Psoas muscle (tissue), 8 donors: ENCODE measurements at places on chromosomes 3 and 15. TPM values are rescaled to one million over a fixed set of nuclear protein-coding genes. Genes with fewer than 3 reads are reported as not detected.

- peak; percentile 69 for DNase-seq
Measured at GRCh38 chr3:125051715-125052581, 3.8 kb downstream of the HEG1 start.

DNA sequence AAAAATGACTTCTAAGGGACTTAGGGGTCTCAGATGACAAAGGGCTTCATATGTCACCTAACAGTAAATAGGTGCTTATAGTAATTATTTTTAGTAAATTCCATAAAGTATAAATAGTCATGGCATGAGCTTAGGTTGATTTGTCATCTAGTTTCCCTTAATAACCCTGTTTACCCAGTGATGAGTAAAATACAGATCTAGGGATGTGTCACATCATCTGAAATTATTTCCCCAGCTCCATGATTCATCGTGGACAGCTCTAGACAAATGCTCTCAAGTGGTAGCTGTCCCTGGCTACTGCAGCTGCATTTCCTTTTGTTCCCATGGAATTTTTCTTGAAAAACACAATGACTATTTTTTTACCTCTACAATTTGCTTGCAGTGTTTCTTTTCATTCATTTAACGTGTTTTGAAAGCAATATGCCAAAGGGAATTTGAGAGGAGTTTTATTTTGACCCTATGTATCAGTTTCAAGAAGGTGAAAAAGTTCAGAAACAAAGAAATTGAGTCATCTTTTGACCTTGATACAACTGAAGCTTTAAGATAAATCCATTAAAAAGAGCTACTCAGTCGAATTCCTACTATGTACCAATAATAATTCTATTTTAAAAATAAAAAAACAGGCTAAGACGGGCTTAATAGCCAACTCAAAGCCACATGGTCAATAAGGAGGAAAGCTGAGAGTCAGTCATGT is 241.6 kb downstream of the KCNMB2 start:
- no peak for DNase-seq

DNA sequence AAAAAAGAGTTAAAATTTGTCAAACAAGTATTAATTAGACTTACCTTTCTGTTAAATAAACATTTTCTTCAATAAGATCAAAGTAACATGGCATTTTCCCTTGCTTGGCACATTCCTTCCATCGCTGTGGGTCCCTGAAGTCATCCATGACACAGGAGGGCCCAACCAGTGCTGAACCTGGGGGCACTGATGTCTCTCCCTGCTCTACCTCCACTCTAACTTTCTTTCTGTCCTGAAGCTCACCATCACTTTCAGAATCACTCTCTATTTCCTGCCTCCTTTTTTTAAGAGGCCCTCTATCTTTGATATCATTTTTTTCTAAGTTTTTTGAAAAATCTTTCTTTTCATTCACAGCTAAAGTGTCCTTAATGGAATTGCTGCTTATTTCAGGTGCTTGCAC is 43.8 kb downstream of the SETD2 start:
- no peak for DNase-seq

DNA sequence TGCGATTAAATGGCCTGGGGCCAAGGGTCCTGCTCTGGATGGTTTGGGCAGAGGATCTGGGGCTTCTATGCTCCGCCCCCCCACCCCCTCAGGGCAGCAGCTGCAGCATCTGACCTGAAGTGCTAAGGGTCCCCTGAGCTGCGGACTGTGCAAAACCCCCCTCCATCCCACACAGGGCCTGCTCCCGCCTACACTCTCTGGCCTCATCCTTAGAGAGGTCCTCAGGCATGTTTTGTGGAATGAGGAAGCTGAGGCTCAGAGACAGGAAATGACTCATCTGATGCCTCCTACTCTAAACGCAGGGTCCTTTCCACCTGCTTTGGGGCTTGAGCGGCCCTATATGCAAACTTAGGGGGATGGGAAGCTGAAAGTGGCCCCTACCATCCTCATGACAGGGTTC is 59.5 kb upstream of the CTSH start:
- DNase-seq: no peak

The ARID3B gene
- polyA plus RNA-seq: 4.7 TPM

- DNase-seq: peak; percentile 75
Measured at GRCh38 chr3:171460725-171461524, 720 bp upstream of the TNIK start.

- no peak for DNase-seq
Measured at GRCh38 chr15:36256404-36256807, 323.0 kb upstream of the CDIN1 start.

DNA sequence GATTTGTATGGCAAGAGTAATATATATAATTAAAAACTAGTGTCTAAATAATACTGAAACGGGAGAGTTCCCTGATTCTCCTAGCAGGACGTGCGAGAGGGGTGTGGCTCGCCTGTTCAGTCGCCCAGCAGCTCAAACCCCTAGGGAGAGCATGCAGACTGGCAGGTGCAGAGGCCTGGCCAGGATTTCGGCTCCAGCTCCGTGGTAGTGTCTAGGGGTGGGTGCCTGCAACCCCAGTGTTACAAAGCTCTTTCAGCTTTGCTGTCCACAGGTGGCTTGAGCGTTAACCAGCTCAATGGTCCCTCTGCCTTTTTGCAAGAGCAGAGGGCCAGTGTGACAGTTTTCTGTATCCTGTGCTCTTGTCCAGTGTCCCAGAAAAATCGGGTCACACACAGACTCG is 226.6 kb downstream of the ALCAM start:
- no peak for DNase-seq

DNA sequence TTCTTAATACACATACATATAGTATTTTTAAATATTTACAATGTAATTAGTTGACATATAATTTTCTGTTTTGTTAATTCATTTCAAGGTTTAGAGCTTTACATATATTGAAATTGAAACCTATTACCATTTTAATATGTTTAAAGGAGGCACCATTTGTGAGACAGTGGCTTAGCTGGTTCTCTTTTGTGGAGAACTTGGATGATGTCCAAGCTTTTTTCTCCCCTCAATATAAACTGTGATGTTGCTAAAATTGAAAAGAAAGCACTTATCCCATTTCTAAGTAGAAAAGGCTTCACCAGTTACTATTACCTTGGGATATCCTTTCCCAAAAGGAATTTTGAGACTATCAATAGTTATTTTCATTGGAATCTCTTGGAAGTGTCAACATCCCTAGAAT is 707.2 kb downstream of the NTRK3 start:
- DNase-seq: no peak

- no peak for DNase-seq
Measured at GRCh38 chr3:66497985-66498671, 2.7 kb downstream of the LRIG1 start.

The PARP15 gene
- polyA plus RNA-seq: 0.25 TPM

DNA sequence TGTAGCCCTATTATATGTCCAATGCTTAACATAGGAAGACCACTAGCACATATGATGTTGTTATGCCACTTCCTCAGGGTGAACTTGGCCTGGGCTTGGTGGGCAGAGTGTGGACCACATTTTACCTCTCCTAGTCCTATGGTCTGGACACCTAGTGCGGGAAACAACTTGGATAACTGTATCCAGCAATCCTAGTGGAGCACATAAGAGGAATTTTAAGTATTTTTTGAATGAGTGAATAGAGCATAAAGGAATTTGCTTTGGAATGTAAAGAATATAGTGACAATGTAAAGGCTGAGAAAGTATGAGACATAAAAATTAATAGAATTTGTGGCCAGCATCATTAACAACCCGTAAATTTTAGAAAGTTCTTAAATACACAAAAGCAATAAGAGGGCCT is 528.9 kb downstream of the IGSF11 start:
- no peak for DNase-seq

- no peak for DNase-seq
Measured at GRCh38 chr15:96058103-96058851, 272.2 kb upstream of the NR2F2 start.

DNA sequence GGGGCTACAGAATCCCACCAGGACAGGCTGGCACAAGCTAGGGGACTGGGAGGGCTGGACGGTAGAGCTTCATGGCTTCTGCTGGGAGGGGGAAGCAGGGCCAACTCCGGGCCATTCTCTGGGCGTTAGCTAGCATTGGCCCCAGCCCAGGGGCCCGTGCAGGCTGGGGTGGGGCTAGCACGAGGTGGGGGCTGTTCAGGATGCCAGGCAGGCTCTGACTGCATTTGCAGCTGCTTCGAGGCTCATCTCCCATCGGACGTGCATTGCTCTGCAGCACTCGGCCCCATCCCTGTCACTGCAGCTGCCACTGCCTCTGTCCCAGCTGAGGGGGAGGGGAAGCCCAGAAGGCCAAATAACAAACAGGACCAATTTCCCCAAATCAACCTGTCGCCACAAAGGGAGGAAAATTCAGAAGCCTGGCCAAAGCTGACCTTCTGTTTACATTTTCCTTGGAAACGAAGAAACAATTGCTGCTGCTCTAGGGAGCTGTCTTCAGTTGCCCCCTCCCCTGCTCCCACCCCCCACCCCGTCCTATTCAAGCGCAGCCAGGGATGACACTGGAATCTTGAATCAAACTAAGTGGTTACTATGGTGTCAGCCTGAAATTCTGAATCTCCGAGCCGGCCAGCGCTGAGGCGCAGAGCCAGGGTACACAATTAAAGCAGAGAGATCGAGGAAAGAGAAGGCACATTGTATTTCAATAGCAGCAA is 138.8 kb upstream of the PRR20G start:
- DNase-seq: no peak

DNA sequence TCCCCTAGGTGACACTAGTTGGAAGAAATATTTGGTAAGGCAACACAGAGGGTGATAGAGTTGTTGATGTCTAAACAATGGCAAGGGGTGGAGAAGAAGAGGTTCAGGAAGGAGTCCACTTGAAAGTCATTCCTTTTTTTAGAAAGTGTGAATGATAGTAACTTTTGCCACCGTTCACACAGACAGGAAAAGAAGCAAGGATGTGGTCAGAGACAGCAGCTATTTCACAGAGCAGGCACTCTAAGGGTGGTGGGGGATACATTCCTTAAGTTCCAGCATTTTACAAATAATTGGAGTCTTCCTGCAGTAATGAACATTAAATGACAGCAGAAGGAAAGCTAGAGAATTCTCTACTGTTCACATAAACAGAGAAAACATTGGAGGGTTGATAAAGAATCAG is 75.4 kb upstream of the ZNF385D start:
- no peak for DNase-seq

The HHATL gene
- polyA plus RNA-seq: 188 TPM

The SLC22A14 gene
- 0.31 TPM for polyA plus RNA-seq
